CD4-positive, alpha-beta T cell treated with Interferon gamma for 1 hour (primary cell): ENCODE measurements at places on chromosomes 3 and 15.

DNA sequence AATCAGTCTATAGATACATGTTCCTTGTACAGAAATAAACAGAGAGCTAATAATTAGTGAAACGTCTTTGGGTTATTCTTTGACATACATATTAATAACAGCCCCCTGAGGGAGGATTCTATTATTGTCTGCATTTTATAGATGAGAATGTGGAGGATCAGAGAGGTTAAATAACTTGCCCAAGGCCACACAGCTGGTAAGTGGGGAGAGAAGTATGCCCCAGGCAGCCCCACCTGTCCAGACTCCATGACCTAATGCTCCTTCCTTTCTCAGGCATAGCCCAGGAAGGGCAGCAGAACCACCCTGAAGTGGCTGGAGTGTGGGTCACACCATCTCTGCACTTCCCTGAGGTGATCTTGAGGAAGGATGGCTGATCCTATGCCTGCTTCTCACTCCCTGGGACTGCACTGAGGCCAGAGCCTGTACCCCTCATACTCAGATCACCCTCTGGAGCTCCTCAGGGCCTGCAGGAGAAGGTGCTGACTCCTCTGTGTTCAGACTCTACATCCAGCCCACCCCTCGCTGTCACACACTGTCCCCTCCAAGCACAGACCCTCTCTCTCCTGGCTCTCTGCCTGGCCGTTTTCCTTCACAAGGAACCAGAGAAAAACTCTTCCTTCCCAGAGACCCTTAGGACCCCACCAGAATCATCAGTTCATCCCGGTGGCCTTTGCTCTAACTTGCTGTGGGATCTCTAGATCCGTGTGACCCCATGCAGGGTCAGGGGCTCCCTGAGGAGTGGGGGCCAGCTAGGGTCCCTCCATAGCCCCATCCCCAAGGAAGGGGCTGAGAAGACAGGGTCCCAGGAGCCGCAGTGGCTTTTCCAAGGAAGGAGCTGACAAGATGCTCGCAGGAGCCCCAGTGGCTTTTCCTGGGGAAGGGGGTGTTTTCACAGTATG is 4.4 kb upstream of the HHATL start:
- no peak for DNase-seq

- DNase-seq: no peak
Measured at GRCh38 chr3:86168512-86168911, 822.4 kb downstream of the VGLL3 start.

DNA sequence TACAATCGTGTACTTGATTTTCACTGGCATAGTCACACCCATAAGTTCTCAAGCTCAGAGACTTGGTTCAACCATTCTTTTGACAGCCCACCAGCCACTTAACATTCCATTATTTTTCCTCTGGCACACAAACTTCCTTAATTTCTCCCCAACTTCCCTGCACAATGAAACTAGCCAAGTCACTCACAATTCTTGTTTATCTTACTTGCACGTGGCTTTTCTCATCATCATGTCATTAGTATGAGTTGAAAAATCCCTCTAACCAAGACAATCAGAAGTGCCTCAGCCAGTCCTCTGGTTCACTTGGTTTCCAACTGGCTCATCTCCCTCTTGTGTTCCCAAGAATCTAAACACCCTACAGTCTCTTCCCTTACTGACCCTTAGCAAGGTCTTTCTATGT is 110.5 kb upstream of the PTPRG start:
- no peak for DNase-seq

DNA sequence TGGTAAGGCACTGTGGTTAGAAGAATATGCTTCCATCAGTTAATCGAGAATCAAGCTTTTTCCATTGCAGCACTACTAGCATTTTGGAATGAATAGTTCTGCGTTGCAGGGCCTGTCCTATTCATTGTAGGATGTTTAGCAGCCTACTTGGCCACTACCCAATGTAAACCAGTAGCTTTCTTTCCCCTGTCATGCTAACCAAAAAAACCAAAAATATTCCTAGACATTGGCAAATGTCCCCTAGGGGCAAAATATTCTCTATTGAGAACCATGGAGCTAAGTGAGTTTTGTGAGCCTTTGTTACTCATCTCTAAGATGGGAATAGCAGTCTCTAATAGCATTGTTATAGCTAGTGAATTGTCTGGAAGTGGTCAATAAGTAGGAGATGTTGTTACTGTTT is 187.2 kb downstream of the CADPS start:
- DNase-seq: no peak

DNA sequence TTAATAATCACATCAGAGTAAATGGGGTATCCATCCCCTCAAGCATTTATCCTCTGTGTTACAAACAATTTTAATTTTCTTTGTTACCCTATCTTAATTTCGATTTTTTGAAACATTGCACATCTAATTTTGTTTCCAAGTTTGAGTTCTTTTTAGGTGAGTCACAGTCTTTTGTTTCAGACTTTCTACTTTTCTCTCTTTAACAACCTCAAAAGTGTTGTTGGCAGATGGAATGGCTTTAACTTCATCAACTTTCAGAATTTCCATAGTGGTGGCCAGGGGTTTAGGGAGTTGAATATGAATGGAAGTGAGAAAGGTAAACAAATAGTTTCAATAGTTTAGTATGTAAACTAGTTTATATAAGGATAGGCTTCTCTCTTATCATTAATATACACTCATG is 223.0 kb upstream of the MLF1 start:
- DNase-seq: no peak

DNA sequence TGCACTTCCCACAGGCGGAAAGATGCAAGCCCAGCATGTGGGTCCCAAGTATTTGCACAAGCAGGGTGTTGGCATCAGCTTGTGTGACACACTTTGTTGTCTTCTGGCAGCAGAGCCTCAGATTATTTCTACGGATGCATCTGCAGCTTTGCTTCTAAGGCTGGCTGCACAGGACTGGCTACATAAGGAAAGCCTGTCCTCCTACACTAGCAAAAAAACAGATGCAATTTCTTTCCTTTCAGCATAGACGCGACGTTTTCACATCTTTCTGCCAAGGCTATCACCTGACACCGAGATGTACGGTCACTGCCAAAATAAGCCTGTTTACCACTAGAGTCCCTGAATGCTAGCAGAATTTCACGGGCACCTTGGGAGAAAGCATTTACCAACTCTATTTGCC is 13.5 kb downstream of the MRPS11 start:
- DNase-seq: no peak

- no peak for DNase-seq
Measured at GRCh38 chr15:63233667-63234423, 43.6 kb upstream of the APH1B start.

DNA sequence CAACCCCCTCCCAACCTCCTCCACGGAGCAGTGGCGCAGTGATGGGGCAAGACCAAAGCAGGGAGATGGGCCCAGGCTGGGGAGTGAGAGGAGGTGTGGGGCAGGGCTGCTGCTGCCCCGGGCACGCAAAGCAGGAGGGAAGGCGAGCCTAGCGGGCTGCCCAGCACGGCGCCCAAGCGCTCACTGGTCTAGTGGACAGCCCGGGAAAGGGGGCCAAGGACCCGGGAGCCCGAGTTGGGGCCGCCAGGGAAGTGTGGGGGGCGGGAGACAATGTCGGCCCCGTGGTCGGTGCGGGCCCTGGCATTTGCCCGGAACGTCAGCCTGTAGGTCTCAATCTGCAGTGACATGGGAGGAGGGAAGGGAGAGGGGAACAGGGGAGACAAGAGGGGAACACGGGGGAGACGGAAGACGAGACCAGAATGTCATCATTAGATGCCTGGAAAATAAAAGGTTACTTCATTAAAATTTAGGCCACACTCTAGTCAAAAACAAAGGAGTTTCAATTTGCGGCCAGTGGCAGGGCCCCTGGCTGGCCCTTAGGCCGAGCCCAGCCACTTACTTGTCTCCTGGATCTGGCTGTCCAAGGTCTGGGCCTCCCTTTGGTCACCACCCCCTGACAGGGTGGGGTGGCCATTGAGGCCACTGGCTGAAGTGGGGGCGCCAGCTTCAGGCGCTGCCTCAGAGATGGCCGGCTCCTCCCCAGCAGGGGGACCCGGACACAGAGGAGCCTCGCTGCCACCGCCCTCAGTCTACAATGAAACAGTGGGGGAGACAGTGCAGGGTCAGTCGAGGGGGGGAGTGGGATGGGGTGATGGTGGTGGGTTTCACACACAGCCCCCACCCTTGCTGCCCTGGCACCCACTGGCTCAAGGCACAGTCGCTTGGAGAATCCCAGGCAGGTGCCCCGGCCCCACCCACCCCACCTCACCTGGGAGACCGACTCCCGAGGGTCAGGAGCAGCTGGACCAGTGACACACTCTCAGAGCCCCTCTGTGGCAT is 50.0 kb downstream of the DHX30 start:
- no peak for DNase-seq

GRCh38 chr3:102017784-102018183 is 168.5 kb downstream of the NFKBIZ start:
- DNase-seq: no peak

GRCh38 chr3:28601291-28601690 is 252.7 kb upstream of the AZI2 start:
- no peak for DNase-seq

DNA sequence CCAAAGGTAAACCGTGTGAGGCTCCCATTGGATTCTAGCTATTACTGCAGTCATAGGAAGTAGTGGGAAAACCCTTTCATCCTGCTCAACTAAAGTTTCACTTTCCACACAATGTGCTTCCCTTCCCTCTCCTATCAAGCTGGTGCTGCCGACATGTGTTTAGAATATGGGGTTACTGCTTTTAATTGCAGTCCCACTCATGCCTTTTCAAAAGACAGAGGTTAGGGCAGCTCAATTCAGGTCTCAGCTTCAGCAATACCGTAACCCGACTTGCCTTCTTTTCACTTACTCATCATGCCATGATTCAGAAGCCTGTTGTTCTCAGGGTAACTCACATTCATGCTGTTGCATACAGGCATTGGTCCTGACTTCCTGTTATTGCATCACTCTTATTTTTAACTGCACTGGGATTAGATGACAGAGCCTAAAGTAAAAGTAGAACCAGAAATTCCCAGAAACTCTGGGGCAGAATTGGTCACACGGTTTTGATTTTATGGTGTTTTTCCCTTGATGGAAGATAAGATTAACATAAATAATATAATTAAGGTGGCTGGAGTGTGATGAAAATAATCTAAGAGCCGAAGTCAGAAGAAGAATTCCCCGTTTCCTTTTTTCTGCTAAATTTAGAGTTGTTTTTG is 45.7 kb downstream of the C2CD4B start:
- peak; percentile 3 for DNase-seq

DNA sequence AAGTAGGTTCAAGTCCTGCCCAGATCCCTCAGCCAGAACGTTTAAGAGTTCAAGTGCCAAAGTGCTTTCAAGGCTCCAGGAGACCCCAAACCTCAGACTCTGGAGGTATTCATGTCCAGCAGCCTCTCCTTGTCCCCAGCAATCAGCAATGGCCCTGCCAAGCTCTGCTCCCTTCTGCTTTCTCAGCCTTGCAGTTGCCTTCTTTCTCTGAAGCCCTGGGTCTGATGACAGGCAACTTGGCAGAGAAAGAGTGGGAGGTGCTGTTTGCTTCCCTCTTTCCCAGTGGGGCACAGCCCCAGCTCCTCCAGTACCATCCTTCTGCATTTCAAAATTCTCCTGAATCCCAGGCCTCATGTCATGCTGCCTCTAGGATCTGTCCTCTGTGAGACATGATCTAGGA is 40.2 kb downstream of the ATP2B2 start:
- DNase-seq: no peak

GRCh38 chr3:66475386-66476020 is 25.3 kb downstream of the LRIG1 start:
- no peak for DNase-seq

- DNase-seq: peak; percentile 19
Measured at GRCh38 chr15:63135804-63136203, 14.1 kb downstream of the LACTB start.

DNA sequence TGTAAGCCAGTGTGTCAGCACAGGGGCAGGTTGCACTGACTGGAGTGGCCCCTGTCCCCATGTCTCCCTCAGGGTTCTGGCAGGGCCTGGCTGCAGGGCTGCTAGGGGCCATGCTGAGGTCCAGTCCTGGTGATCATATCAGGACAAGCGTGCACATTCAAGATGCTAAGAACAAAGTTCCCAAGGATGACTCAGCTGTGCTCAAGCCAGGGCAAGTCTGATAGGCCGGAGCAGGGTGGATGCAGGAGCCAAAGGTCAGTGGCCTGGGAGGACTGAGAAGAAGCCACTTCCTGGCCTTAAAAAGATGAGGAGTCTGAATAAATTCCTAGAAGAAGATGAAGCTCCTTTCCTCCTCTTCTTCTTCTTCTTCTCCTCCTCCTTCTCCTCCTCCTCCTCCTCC is 353.2 kb downstream of the AGBL1 start:
- DNase-seq: no peak

GRCh38 chr3:161989012-161989411 is 492.4 kb downstream of the OTOL1 start:
- no peak for DNase-seq

DNA sequence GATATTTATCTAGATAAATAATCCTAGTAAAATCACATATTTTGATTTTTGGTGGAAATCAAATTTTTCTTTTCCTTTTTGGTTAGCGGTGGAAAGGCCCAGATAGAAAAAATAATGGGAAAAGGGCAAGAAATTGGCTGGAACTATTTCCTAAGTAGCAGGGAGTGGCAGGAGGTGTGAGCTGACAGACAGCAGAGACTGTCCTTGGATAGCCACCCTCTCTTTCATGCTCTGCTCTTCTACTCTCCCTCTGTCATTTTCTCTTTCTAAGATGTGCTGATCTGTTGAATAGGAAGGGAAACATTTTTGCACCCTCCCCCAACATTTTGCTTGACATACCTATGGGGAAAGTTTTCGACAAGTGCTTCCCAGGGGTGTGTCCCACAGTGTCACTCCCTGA is 18.9 kb upstream of the ONECUT1 start:
- no peak for DNase-seq

- DNase-seq: no peak
Measured at GRCh38 chr15:40379853-40380252, 2.7 kb upstream of the KNSTRN start.

DNA sequence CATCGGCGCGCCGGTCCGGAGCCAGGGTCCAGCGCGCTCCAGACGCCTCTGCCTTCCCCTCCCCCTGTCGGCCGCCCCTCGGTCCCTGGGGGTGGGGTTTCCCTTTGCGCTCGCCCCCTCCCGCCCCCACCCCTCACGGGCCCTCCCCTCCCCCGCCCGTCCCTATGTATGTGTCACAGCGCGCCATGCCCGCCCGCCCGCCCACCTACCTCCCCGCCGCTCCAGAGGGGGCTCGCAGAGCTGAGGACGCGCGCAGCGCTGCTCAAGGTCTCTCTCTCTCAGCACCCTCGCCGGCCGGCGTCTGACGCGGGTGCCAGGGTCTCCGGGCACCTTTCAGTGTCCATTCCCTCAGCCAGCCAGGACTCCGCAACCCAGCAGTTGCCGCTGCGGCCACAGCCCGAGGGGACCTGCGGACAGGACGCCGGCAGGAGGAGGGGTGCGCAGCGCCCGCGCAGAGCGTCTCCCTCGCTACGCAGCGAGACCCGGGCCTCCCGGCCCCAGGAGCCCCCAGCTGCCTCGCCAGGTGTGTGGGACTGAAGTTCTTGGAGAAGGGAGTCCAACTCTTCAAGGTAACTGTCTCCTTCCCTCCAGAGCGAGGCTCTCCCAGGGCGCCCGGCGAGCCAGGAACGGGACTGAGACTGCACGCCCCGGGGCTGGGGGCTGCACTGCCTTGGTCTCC is at the start of gene ACAN:
Gene ACAN, plus strand, starts transcription at position 196 of the 679 bp plus-strand sequence. CDS start 32,771 bp downstream, outside the sequence.
- no peak for DNase-seq

GRCh38 chr3:56845505-56845904 is 43.8 kb upstream of the ARHGEF3 start:
- no peak for DNase-seq

GRCh38 chr15:58628206-58628947 is 121.1 kb downstream of the ADAM10 start:
- no peak for DNase-seq
